ENCODE measurements at places on chromosomes 4 and X. TPM values are rescaled to one million over a fixed set of nuclear protein-coding genes. Genes with fewer than 3 reads are reported as not detected.

Gene NPY2R
- total RNA-seq: not detected

Gene GLRA3
- total RNA-seq: not detected

Gene COX7B2
- total RNA-seq: not detected

Gene TMEM156
- 27.9 TPM for total RNA-seq

Gene AFF2
- total RNA-seq: 1.4 TPM

Gene EPHA5
- not detected for total RNA-seq
